ENCODE measurements at places on chromosomes 7 and 10.

GRCh38 chr10:128393546-128393945, 267.3 kb upstream of the MKI67 start:
- DNase-seq = no peak

GRCh38 chr10:116336866-116337265, 12.6 kb downstream of the CCDC172 start:
- DNase-seq = no peak

DNA sequence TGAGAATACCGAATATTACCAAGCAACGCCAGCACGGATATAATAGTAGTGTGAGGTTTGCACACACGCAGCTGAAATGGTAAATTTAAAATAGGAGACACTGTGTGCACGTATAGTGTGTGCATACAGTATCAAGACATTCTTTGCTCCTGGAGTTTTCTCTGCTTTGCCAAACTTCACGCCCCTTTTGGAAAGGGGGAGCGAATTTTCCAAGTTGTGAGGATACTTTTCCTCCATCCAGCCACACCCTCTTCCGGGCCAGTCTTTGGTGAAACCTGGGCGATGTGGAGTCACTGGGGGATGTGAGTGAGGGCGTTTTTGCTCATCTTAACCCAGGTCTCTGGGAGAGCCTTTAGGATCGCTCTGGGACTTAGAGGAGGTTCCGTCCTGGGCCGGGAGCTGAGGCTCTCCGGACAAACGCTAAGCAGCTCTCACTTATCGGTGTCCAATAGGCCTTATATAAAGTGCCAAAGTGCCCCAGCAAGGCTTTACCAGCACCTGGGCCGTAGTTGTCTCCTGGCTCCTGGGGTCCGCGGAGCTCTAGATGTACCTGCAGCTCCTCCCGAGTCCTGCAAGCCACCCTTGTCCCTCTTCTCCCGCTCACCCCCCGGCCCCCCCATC, 160.0 kb upstream of the MKI67 start:
- no peak for DNase-seq

GRCh38 chr10:86167121-86167761, 199.4 kb downstream of the GRID1 start:
- no peak for DNase-seq

- DNase-seq = no peak
Observed at GRCh38 chr7:17402628-17403278, 104.3 kb downstream of the AHR start.

DNA sequence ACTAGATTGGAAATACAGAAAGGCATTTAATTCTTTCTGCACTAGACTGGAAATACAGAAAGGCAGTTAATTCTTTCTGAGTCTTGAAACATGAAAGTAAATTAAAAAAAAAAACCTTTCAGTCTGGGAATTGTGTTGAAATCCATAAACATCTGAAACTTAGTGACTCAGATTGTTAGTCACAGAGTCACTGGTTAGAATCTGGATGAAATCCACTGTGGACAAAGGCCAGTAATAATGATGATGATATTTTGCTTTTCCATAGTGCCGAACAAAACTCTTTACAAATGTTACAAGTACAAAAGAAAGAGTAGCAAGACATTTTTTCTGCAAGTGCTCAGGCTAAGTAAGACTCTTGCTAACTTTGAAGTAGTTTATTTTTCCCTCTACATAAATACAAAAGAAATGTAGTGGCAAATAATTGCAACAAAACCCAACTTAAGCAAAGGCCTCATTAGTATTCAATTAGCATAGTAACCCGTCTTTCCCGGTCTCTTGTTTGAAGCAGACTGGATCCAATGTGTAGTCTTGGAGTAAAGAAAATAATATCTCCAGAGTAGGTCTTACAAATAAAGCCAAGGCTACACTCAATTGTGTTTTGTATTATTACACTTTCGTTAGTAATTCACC, 5.8 kb upstream of the PRTFDC1 start:
- DNase-seq = no peak

- DNase-seq = no peak
Observed at GRCh38 chr7:142319970-142320369, 62.1 kb upstream of the PRSS58 start.

GRCh38 chr7:155848691-155849669, 36.7 kb upstream of the SHH start:
- no peak for DNase-seq
